ENCODE measurements at places on chromosomes 2 and 18.

GRCh38 chr18:12257996-12258718 is 4.0 kb downstream of the CIDEA start:
- DNase-seq, result no peak

DNA sequence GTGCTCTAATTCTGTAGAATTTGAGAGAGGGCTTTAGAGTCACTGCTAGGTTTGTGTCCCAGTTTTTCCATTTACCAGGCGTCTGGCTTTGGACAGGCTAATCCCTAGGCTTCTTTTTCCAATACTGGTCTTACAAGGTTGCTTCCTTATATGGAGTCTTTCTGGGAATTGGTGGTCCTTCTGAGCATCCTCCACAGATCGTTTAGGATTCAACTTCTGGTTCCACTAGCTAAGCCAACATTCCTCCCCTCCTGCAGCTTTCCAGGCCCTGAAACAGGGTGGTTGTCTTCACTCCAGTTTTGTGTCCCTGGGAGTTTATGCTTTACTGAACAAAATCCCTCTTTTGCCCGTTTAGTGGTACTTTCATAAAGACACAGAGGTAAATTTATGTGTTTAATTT is 170.6 kb downstream of the CERS6 start:
- DNase-seq, result no peak

DNA sequence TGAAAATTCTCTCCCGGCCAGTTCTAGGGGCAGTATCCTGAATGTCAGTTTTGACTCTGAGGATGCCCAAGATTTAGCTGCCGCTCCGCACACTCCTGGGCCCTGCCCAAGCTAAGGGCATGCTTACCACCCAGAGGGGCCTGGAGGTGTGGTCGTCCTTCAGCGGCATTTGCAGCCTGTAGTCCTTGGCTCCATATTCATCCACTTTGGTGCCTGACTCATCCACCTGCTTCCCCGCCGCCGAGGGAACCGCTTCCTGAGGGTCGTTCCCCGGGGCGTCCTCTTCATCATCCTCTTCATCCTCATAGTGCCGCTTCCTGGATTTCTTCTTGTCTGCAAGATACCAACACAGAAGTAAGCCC is 577 bp downstream of the ERCC3 start:
- no peak for DNase-seq

DNA sequence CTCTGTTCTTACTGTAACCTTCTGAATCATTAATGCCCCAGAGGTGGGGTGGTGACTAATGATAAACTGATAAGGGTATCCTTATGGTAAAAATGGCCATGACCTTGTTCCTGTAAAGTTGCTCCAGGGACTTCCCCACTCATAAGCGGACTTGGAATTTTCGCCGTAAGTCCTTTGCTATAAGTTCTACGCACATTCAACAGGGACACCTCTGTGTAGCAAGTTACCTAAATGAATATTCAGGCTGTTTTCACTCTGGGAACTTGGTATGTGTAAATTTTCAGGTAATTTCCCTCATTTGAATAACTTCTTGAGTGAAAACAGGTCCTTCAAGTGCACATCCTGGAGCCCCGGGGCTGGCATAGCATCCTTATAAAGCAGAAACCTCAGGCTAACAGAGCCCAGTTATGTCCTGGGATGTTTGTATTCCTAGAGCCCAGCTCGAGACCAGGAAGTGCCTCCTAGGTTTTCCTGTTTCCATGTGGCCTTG is 9.4 kb upstream of the AGFG1 start:
- DNase-seq, result no peak

DNA sequence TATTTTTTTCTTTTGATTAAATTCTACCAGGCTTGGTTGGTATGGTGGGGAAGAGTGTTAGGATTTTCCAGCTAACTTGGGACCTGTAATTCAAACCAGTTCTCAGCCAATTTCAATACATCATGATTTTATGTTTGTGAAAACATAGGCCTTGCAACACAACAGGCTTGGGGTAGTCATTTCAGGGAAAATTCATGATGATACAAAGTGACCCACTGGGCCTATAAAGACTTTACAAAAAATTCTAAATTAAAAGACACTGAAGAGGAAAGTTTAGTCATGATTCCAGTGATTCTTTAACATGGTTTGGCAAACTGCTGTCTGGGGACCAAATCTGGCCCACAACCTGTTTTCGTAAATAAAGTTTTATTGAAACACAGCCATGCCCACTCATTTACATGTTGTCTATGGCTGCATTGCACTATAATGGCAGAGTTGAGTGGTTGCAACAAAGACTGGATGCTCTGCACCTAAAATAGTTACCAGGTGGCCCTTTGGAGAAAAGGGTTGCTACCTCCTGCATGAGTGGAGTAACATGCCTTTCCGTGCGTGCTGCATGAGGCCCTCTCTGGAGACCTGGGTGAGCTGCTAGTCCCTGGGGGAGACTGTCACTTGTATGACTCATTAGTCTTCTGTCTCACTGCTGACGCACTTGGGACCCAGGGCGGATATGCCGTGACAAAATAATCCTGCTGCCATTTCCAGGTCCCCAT is 73.6 kb downstream of the NPAS2 start:
- no peak for DNase-seq

DNA sequence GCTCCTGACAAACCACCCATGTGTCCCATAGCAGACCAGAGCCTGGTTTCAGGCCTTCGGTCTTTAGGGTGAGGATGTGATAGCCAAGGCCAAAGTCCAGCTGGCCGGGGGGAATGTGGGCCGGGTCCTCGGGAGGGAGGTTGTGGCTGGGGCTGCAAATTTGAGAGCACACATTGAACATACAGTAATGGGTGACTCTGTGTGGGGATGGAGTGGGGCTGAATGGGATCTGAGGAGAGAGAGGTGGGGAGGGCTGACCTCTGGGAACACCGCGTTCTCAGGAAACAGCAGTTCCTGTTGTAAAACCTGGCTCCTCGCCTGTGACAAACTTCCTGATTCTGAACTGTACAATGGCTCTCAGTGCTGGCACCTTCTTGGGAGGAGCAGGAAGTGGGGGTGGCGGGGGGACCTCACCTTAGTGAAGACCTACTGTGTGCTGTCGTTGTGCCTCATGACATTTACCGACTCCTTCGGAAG is 48.8 kb downstream of the MCFD2 start:
- DNase-seq, result no peak

- DNase-seq, result no peak
These were observed 94.2 kb upstream of the ALKAL2 start for GRCh38 chr2:381941-382727.

DNA sequence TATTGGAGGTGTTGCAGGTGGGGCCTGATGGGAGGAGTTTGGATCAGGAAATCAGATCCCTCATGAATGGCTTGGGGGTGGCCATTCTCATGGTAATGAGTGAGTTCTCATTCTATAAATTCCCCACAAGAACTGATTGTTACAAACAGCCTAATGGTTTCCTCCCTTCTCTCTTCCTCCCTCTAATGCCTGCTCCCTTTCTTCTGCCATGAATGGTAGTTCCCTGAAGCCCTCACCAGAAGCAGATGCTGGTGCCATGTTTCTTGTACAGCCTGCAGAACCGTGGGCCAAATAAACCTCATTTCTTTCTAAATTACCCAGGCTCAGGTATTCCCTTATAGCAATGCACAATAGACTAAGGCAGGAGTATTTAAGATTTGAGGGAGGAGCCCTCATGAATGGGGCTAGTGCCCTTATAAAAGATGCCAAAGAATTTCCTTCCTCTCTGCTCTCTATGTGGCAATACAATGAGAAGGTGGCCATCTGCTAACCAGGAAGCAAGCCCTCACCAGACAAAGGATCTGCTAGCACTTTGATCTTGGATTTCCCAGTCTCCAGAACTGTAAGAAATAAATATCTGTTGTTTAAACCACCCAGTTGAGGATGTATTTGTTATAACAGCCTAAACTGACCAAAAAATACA is 251.8 kb downstream of the ZEB2 start:
- no peak for DNase-seq

DNA sequence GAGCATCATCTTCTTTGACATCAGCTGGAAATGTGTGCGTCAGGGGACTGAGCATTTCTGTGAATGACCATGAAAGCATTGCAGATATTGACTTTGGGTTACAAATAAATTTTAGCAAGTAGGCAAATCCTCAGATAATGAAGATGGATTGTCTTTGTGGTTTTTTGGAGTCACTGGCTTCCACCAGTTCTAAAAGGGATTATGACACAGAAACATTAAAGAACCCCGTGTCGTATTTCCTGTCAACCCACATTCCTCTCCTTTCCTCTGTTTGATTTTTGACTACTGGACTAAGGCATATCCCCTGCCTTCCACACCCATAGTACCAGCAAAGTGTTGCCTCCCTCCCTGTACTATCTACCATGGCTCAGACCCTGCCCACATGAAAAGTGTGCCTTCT is 268.1 kb downstream of the MYO3B start:
- DNase-seq, result no peak

DNA sequence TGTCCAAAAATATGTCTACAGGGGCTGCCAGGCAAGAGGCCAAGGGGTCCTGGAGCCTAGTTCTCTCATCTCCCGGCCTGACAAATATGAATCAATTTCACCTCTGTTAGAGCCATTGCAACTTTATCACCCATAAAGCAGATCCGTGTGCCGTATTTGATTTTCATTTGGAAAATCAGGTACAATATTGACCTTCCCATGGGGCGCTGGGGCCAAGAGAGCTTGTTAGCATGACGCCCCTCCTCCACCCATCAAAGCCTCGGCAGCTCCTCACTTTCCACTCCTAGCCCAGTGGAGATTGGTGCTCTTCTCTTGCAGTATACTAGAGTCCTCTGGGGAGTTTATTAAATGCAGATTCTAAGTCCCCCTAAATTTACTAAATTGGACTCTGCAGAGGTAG is 96.8 kb downstream of the CAPN13 start:
- no peak for DNase-seq

DNA sequence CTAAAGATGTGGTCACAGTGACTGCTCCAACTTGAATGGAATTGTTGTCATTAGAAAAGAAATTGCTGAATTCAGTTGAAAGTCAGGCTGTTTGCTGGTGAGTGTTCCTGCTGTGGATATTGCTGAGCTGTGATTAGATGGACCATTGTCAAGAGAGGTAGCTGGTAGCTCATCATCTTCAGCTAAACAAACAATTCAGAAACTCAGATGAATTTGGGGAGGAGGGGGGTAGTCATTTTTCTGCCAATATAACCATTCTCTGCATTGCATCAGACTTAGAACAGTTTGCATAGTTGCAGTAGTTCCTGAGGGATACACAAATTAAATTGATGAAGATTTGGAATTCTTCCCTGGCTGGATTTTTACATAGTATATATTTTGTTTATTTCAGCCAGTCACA is 108.3 kb downstream of the MTCL1 start:
- DNase-seq, result no peak

GRCh38 chr18:26008619-26009018 is 81.8 kb downstream of the SS18 start:
- no peak for DNase-seq

- no peak for DNase-seq
These were observed 187.5 kb upstream of the DTNA start for GRCh38 chr18:34522603-34523002.

- DNase-seq, result no peak
These were observed 33.4 kb upstream of the SLC8A1 start for GRCh38 chr2:40485318-40485717.

DNA sequence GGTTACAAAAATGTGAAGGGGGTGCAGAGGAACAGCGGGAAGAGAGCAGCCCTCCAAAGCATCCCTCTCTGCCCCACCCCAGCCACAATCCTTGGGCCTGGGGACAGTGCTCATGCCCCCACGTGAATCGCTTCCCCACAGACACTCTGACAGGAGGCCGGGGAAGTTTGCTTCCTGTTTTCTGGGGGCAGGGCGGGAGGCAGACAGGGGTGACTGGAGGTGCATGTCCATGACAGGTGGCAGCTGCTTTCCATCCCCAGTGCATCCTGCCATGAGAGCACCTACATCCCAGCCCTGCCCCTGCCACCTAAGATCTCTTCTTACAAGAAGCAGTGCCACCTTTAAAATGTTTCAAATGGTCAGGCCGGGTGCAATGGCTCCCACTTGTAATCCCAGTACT is 47.2 kb upstream of the UBE2F start:
- no peak for DNase-seq

GRCh38 chr2:140442319-140442718 is 1662.1 kb upstream of the NXPH2 start:
- no peak for DNase-seq

- DNase-seq, result no peak
These were observed 14.3 kb upstream of the STAM2 start for GRCh38 chr2:152189622-152190495.

DNA sequence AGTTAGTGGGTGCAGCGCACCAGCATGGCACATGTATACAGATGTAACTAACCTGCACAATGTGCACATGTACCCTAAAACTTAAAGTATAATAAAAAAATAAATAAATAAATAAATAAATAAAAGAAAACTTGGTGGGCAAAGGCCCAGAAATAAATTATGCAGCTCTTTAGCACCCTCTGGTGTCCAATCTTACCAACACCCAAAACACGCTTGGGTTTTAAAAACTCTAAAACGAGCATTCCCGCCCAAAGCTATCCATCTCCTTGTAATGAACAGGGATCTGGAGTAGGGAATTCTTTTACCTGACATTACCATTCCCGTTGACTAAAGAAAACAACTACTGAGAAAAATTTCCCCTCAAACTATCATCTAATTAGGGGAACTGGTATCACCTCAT is 2005.9 kb upstream of the CELF4 start:
- no peak for DNase-seq

- no peak for DNase-seq
These were observed 5.8 kb upstream of the GPD2 start for GRCh38 chr2:156430236-156430979.

- DNase-seq, result no peak
These were observed 48.7 kb upstream of the NBEAL1 start for GRCh38 chr2:202965810-202966460.

Measured in activated T-helper 1 cell treated with anti-CD3 and anti-CD28 coated beads, Interleukin-2, amount 50 U/mL, for 16 hours (primary cell).